ENCODE measurements at places on chromosomes 7 and 10. TPM values are rescaled to one million over a fixed set of nuclear protein-coding genes. Genes with fewer than 3 reads are reported as not detected.

DNA sequence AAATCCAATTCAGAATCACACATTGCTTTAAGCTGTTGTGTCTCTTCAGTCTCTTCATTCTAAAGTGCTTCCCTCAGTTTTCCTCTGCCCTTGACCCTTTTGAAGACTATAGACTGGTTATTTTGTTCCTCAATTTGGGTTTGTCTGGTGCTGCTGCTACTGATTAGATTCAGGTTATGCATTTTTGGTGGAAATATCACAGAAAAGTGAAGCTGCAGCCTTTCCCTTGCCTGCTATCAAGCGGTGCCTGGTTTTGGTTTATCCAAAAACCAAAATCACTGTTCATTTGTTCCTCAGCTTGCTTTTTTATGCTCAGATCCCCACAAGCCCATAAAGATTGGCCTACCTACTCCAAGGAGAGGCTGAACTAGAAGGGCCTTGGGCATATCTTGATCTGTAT, 55.2 kb downstream of the ELMO1 start:
- no peak for DNase-seq

The CYP3A7 gene
- total RNA-seq, result not detected

The DBNL gene
- 90.9 TPM for total RNA-seq

DNA sequence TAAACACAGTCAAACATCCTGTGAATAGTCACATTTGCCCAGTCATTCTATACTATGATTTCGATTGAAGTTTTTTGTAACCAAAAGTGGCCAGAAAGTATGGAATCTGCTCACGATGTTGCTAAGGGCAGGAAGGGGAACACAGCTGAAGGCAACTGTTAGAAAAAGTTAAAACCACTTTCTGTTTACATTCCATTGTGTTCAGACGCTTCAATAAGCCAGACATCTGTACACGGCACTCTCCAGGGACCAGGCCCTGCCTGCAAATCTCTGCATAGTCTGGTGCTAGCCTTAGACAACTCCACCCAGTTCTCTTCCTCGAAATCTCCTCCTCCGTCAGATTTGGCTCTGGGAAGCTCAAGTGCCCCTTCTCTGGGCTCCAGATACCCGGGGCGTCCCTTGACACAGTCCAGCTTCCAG, 17.1 kb upstream of the TMEM120A start:
- DNase-seq, result no peak

GRCh38 chr7:51244053-51244452, 72.6 kb downstream of the COBL start:
- no peak for DNase-seq

All from mammary epithelial cell (primary cell).